ENCODE measurements at places on chromosomes 12 and 14.

GRCh38 chr14:31879661-31880348 is 197.3 kb upstream of the ARHGAP5 start:
- H3K27me3 ChIP-seq = peaks cover 1% of the 10 kb centered on the region
- H3K27ac ChIP-seq = no peak overlapping the region
- peaks cover 4% of the 10 kb centered on the region for H3K36me3 ChIP-seq
- H3K4me3 ChIP-seq = no peak overlapping the region

DNA sequence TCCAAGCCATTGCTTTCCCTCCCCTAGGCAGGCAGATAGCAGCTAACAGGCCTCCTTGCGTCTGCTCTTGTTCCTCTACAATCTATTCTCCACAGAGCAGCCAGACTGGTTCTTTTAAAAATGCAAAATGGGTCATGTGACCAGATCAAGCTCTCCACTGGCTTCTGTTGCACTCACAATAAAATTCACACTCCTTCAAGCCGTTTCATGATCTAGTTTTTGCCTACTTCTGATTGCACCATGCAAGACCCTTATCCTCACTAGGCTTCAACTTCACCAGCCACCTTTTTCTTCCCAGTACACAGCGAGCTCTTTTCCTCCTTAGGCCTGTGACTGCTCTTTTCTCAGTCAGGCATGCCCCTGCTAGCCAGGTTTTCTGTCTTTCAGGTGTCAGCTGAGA is 6.1 kb upstream of the KRAS start:
- no peak overlapping the region for H3K4me3 ChIP-seq
- peaks cover 2% of the 10 kb centered on the region for H3K4me1 ChIP-seq
- H3K27ac ChIP-seq = no peak overlapping the region

DNA sequence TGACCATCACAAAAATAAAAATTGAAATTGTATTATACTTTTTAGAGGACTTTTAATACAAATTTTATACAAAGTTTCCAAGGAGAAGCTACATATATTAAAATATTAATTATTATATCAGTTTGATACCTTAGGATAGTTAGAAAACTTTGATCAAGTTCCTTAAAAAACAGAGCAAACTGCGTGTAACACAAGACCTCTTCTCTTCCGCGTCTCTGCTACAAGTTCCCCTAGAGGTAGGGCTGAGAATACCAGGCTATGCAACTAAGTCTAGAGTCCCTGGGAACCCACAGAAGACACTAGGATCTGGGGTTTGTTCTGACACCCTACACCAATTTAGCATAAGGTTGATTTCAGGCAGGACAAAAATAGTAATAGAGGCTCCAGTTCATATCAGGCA is 319.0 kb downstream of the FOXG1 start:
- H3K4me1 ChIP-seq = no peaks in the 10 kb centered on the region
- H3K27me3 ChIP-seq = no peaks in the 10 kb centered on the region

DNA sequence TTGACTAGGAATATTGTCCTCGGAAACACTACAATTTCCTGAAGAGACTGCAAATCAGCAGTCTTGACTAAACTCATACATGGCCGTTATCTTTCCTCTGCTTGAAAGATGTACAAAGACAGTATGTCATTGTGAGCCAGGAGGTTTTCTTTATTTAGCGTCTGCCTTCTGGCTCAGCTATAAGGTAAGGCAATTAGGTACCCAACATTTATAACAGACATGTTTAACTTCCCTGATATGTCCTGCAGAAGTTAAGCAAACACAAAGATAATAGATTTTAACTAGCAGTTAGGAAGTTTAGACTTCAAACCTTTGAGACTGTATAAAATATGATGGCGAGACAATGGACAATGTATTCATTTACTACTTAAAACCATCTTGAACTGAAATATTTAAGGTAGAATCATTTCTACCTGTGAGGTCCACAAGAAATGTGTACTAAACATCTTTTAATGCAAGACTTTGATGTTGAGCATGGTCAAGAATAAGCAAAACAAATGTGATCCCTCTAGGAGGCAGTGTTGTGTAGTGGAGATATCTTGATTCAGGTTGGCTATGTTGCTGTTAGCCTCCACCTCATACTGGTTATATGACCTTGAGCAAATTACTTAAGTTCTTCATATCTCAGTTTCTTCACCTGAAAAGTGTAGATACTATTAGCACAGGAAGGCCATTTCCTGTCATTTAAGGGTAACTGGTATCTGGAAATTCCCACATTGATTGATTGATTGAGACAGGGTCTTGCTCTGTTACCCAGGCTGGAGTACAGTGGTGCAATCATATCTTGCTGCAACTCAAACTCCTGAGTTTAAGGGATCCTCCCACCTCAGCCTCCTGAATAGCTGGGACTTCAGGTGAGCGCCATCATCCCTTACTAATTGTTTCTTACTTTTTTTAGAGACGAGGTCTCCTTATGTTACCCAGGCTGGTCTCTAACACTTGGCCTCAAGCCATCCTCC is 96.3 kb upstream of the EEA1 start:
- H3K4me3 ChIP-seq = no peak overlapping the region
- peaks cover 3% of the 10 kb centered on the region for H3K4me1 ChIP-seq
- DNase-seq = peak; percentile 6
- H3K36me3 ChIP-seq = no peaks in the 10 kb centered on the region
- H3K27ac ChIP-seq = no peak overlapping the region
- peaks cover 2% of the 10 kb centered on the region for H3K27me3 ChIP-seq

DNA sequence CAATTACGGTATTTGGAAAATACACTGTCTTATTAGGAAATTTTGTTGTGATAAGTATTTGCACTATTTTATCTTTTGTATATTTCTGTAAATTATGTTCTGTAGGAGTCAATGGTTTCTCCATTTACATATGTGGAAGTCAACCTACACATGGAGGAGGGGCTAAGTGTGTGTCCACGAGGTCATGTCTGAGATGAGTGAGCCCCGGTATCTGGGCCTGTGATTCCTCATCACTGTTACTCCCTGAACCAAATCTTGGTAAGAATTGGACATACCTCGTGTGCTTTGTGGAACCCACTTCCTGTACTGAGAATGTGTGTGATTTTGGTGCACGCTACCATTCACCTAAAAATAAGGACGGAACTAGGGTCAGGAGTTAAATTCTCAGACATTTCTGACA is 1105.5 kb downstream of the TMEM121 start:
- H3K4me3 ChIP-seq = no peak overlapping the region
- H3K27ac ChIP-seq = no peak overlapping the region
- H3K36me3 ChIP-seq = peaks cover 12% of the 10 kb centered on the region
- peaks cover 3% of the 10 kb centered on the region for H3K27me3 ChIP-seq

DNA sequence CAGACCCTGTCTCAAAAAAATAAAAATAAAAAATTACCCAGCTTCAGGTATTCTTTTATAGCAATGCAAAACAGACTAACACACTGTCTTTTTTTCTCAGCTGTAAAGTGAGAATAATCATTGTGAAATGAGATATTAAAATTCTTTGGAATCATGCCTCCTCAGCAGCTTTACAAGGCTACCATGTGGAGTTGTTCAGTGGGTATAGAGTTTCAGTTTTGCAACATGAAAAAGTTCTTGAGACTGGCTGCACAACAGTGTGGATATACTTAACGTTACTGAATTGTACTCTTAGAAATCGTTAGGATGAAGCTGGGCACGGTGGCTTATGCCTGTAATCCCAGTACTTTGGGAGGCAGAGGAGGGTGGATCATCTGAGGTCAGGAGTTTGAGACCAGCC is 15.7 kb upstream of the MAPKAPK5 start:
- H3K27ac ChIP-seq = no peak overlapping the region
- H3K36me3 ChIP-seq = no peaks in the 10 kb centered on the region
- no peak for DNase-seq
- no peak overlapping the region for H3K4me3 ChIP-seq

DNA sequence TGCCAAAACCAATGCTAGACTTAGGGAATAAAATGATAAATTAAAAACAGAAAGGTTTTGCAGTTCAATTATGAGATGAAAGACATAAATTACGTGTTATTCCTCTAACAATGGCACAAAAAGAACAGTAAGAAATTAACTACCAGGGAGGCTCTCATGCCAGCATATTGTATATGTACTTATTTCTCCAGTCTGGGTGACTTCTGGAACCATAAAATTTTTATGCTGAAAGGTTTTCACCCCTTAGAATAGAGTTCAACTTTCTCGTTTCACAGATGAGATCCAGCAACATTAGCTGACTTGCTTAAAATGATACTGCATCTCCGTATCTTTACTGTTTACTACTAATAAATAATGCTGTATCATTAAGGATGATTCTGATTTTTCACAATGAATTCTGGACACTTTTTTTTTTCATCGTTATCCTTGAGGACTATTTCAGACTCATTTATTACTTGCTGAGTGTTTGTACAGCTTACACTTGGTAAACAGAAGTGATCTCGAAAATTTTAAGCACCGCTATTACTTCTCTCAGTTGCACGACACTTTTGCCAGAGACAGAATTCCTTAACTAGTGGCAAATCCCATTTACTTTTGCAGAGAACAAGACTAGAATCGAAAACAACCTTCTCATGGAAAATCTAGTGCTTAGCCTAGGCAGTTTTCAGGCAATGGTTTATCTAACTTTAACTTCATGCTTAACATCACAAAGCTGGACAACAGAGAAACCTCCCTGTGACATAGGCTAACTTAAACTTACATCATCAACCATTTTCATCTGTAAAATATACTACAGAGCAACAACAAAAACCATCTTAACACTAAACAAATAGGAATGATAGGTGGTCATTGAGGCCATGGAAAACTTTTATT is 2.7 kb downstream of the RSRC2 start:
- H3K4me1 ChIP-seq = peaks cover 18% of the 10 kb centered on the region
- peaks cover 30% of the 10 kb centered on the region for H3K36me3 ChIP-seq

- peaks cover 14% of the 10 kb centered on the region for H3K27me3 ChIP-seq
- peaks cover 9% of the 10 kb centered on the region for H3K4me1 ChIP-seq
- peak overlapping the region; percentile 68 for H3K4me3 ChIP-seq
- no peak for DNase-seq
- no peak overlapping the region for H3K27ac ChIP-seq
Measured at GRCh38 chr14:24258548-24259265, 4.3 kb downstream of the TGM1 start.

GRCh38 chr12:124753228-124753591 is 110.5 kb downstream of the SCARB1 start:
- peaks cover 5% of the 10 kb centered on the region for H3K27me3 ChIP-seq
- DNase-seq = no peak
- no peak overlapping the region for H3K27ac ChIP-seq
- H3K4me1 ChIP-seq = peaks cover 4% of the 10 kb centered on the region
- no peaks in the 10 kb centered on the region for H3K36me3 ChIP-seq
- no peak overlapping the region for H3K4me3 ChIP-seq

GRCh38 chr12:25811656-25812126 is 146.8 kb upstream of the RASSF8 start:
- no peaks in the 10 kb centered on the region for H3K27me3 ChIP-seq
- H3K27ac ChIP-seq = no peak overlapping the region
- no peaks in the 10 kb centered on the region for H3K36me3 ChIP-seq
- H3K4me3 ChIP-seq = no peak overlapping the region
- DNase-seq = no peak

DNA sequence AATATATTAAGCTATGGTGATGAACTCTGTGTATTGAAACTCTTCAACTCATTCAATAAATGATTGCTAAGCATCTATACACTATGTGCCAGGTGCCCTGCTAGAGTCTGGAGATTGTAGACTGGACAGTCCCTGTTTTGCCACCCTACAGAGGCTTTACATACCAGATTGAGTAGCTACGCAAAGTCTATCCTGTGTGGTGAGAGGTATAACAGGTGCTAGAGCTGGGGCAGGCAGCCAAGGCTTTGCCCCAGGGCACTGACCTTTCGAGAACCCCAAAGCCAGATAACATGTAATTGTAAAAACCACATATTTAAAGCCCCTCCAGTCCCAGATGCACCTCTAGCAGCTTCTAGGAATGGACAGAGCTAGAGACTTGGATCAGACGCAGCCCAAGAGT is 52.8 kb downstream of the PPM1H start:
- H3K4me1 ChIP-seq = peaks cover 21% of the 10 kb centered on the region
- H3K4me3 ChIP-seq = no peak overlapping the region
- no peak overlapping the region for H3K27ac ChIP-seq
- no peak for DNase-seq

- no peak for DNase-seq
- H3K27me3 ChIP-seq = peaks cover 9% of the 10 kb centered on the region
- H3K4me3 ChIP-seq = no peak overlapping the region
- H3K4me1 ChIP-seq = peaks cover 8% of the 10 kb centered on the region
- peaks cover 21% of the 10 kb centered on the region for H3K36me3 ChIP-seq
- H3K27ac ChIP-seq = no peak overlapping the region
Measured at GRCh38 chr12:124484067-124484466, 83.3 kb downstream of the NCOR2 start.

DNA sequence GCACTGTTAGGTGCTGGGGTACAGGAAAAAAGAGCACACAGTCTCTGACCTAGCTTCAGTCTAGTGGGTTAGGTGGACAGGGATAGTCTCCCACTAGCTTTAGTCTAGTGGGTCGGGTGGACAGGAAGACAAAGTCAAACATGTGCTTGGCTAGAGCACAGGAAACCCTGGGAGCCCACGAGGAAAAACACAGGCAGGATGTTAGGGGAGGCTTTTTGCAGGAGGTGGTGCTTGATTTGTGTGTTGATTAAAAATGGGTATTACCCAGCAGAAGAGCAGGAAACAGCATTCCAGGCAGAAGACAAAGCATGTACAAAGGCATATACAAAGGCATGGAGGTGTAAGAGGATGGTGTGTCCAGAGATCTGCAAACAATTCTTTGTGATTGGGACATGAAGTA is 23.3 kb downstream of the SLC38A2 start:
- no peak overlapping the region for H3K4me3 ChIP-seq
- no peak overlapping the region for H3K27ac ChIP-seq
- no peaks in the 10 kb centered on the region for H3K36me3 ChIP-seq

- H3K27me3 ChIP-seq = peaks cover 2% of the 10 kb centered on the region
- no peak overlapping the region for H3K4me3 ChIP-seq
- no peak overlapping the region for H3K27ac ChIP-seq
- H3K36me3 ChIP-seq = peaks cover 5% of the 10 kb centered on the region
Measured at GRCh38 chr12:5568325-5568981, 136.5 kb downstream of the NTF3 start.

DNA sequence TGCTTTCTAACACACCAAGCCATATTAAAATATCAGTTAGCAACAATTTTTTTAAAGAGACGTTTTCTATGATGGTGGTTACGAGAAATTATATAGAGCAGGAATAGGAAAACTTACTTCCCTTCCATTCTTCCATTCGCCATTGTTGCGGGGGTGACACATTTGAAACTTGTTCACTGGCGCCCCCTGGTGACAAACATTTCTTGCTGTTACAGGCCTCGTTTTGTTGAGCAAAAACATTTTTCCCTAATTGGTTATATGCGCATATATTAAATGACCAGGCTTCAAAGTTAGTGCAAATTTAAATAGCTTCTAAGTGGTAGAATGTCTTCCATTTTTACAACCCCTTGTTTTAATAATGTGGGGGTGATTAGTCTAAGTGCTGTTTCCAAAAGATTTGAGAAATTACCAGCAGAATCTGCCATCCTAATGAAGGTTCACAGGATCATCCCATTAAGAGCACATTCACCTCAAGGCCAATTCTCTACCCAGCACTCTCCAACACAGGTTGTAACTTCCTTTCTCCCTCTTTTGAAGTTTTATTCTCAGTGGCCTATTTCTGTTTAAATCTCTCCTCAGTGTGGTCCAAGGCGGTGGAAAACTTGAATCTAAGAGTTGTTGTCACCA is 1124.7 kb downstream of the FLRT2 start:
- no peak overlapping the region for H3K4me3 ChIP-seq
- H3K36me3 ChIP-seq = no peaks in the 10 kb centered on the region
- H3K27me3 ChIP-seq = no peaks in the 10 kb centered on the region
- no peak overlapping the region for H3K27ac ChIP-seq
- DNase-seq = peak; percentile 75
